ENCODE measurements at places on chromosomes 6 and 20.
A peak's percentile ranks its signal among the peaks of the same experiment; 100 is the strongest.

GRCh38 chr20:49792611-49793010 lies 20.0 kb upstream of the SLC9A8 start:
- no peak for DNase-seq

DNA sequence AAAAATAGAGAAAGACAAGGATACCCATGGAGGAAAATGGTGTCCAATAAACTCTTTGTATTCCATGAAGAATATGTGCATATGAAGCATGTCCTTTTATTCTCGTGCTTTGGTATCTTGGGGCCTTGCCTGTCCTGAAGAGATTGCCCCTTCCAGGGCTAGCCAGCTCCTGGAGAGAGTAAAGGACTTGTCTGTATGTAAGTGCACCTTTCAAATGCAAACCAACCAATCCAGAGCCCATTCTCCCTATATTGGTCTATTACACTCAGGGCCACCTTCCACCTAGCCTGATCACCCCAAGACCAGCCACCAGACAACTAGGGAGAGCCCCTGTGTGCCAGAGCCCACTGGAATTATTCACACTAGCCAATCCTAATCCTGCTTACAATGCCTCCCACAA lies 221.6 kb downstream of the CD83 start:
- DNase-seq = no peak

DNA sequence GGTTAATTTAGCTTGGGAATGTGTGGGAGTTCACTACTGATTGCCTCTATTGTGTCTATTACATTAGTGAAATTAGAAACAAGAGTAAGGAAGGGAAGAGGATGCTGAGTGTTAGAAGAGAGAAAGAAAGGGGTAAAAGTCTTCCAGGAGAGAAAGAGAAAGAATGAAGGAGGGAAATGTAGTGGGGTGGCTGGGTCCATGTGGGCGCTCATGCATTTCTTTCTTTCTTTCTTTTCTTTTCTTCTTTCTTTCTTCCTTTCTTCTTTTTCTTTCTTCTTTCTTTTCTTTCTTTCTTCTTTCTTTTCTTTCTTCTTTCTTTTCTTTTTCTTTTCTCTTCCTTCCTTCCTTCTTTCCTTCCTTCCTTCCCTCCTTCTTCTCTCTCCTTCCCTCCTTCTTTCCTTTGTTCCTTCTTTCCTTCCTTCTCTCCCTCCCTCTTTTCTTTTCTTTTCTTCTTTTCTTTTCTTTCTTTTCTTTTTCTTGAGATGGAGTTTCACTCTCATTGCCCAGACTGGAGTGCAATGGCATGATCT lies 16.2 kb upstream of the SALL4 start:
- no peak for DNase-seq

DNA sequence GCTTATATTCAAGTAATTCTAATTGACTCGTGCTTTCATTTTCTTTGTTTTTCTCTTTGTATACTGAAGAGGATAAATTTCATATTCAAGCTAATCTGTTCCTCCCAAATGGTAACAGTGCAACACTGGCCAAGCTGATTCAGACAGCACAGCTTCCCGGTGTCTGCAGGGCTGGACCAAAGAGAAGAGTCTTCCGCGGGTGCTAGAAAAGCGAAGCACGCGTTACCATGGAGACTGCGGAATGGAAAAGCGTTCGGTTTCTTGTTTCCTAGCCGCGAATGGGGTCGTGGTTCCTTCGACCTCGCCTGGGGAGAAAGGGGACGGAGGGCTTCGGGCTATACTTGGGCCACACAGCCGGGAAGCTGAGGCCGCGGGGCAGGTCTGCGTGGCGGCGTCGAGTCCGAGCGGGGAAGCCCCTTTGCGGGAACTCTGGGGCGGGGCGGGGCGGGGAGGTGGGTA lies 6.2 kb upstream of the ZNF311 start:
- DNase-seq = peak; percentile 40

DNA sequence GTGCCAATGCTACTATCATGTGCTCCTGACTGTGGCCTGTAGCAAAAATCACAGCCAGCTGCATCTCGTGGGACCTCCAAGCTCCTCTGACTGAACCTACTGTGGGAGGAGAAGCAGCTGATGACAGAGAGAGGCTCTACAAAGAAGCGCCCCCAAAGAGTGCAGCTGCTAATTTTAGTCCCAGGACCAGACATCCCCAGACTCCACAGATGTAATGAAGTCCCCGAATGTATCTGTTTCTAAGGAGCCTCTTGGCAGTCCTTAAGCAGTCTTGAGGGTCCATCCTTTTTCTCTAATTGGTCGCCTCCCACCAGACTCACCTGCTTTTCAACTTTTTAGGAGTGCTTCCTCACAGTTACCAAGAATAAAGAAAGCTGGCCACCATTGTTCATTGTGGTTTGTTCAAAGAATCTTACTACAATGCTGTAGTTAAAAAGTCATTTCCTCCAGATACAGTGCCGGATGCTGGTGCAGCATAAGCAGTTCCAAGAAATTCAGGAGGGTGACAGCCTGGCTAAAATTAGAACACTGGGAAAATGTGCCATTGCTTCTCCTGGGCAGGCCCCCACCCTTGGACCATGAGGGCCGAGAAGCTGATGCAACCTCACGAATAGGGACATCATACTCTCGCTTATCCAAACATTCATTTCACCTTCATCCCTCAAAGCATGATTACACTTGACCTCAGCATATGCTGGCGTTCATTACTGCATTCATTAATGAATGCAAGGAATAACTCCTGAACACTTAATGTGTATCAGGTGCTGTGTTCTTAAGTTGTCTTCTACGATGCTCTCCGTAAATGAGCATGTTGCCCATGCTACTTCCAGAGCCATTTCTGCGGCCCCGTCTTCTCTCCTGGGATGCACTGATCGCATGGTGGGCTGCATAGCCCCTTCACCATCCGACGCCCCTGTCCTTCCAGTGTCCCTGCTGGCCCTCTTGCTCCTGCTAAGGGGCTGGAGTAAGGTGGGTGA lies 66.4 kb downstream of the LY86 start:
- DNase-seq = no peak

DNA sequence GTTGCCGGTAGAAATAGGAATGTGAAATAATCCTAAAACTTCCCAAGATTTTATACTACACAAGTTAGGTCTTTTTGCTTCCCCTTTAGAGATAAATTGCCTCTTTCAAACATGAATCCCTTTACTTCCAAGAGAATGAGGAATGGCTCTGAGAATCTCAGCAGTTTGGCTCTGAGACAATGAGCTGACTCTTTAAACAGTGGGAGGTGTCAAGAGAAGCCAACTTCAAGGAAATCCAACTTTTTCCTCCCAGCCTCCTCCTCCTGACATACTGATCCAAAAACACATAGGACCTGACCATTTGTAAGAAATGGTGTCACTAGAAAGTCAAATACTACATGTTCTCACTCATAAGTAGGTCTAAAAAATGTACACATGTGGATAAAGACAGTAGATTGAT lies 154.2 kb downstream of the ALDH8A1 start:
- no peak for DNase-seq

GRCh38 chr6:46160102-46160501 lies 10.7 kb downstream of the ENPP5 start:
- DNase-seq = no peak

- DNase-seq = no peak
These were observed 75.2 kb upstream of the ADTRP start for GRCh38 chr6:11853678-11854407.

GRCh38 chr20:23007886-23008655 lies 27.0 kb upstream of the SSTR4 start:
- DNase-seq = no peak

GRCh38 chr6:56570413-56571359 lies 72.0 kb downstream of the DST start:
- peak; percentile 37 for DNase-seq

DNA sequence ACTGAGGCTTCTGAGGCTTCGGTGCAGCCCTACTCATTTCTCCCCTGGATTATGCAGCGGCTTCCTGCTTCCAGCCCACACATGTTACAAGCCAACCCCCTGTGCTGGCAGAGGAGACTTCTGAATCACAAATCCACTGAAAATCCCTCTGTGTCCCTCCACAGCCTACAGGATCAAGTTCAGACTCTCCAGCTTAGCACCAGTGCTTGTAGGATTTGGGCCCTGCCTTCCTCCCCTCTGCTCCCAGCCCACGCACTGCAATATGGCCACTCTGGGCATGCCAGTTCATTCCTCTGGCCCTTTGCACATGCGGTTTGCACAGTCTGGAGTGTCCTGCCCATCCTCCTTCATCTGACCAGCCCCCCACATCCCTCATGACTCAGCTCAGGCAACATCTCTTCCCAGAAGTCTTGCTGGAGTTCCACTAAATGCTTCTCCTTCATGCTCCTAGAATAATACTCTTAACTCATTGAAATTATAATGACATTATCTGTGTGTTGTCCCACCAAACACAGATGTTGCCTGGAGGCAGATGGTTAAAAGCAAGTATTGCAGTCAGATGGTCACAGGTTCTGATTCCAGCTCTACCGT lies 15.9 kb upstream of the MDGA1 start:
- no peak for DNase-seq

GRCh38 chr6:24997231-24997630 lies 61.5 kb upstream of the RIPOR2 start:
- DNase-seq = no peak

- DNase-seq = no peak
These were observed 10.0 kb upstream of the FAM110A start for GRCh38 chr20:823574-823902.

DNA sequence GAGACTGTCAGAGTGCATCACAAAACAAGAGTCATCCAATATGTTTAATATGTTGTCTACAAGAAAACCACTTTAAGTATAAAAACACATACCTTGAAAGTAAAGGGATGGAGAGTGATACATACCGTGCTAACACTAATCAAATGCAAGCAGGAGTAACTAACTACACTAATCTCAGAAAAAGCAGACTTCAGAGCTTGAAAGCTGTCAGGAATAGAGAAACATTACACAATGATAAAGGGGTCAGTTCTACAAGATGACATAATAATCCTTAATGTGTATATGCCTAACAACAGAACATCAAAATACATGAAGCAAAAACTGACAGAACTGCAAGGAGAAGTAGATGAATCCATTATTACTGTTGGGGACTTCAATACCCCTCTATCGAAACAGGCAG lies 59.7 kb upstream of the SMIM29 start:
- DNase-seq = no peak

DNA sequence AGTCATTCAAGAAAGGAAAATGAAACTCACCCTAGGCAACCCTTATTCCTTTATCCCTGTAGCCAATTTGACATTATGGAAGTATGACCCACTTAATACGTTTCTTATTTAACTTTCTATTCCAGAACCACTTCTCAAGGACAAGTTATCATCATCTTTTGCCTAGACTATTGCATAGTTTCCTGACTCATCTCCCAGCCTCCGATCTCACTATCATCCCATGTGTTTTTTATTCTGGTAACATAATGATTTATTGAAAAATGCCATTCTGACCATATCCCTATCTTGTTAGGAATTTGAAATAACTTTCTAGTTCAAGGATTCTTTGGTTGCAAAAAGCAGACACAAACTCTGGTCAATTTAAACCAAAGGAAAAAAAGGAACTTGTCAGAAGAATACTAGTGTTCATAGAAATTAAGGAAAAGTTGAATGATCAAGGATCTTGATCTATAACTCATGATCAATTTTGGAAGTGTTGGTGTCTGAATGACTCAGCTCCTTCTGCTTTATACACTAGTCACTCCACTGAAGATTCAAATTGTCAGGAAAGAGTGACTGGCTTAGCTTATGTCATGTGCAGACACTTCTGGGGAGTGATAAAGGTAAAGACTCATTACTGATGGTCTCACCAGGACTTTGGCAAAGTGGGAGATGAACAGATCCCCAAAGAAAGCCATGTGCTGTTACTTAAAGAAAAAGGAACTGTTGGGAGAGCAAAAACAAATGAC lies 8.5 kb upstream of the TINAG start:
- no peak for DNase-seq

DNA sequence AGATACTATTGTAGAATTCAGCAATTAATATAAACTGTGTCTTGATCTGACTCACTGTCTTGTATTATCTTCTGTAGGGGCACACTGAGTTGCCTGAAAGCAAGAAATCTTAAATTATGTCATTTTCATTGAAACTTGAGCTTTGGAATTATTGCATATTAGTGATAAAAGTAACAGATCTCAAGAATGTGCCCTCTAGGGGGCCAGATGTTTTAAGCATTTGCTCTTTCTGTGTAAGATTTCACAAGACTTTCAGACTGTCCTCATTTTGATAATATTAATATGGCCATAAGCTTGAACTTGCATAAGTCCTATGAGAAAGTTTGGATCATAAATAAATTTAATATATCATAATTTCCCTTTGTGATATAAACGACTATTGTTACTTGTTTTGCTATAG lies 55.5 kb upstream of the MYO6 start:
- no peak for DNase-seq

- DNase-seq = no peak
These were observed 657.5 kb downstream of the RFPL4B start for GRCh38 chr6:113004470-113005270.

All from GM12865 (cell line).